Hematopoietic multipotent progenitor cell treated with erythropoietin and hydrocortisone succinate and interleukin-3 and kit ligand, for 8 days (in vitro differentiated cells): ENCODE measurements at places on chromosomes 12 and 14.
A peak's percentile ranks its signal among the peaks of the same experiment; 100 is the strongest.

- no peak for DNase-seq
Measured at GRCh38 chr14:74963178-74963704, 7.8 kb upstream of the PGF start.

- DNase-seq: no peak
Measured at GRCh38 chr14:93999573-93999972, 2.5 kb downstream of the CCDC197 start.

GRCh38 chr14:41749429-41749828 is 142.8 kb downstream of the LRFN5 start:
- DNase-seq: no peak

DNA sequence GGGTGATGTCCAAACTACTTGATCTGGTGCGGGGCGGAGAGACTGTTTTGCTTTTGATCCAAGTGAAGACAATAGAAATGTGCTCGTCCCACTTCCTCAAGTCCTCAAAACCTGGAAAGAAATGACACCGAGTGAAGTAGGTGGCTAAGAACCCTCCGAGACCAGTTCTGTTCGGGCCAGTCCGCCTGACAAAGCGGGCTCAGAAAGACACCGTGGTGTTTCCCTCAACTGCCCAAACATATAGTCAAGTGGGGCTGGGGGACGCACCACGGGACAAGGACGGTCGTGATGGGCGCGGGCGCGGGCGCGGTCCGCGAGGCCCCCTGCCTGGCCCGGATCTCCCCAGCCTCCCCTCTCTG is 1.6 kb downstream of the PHLDA1 start:
- DNase-seq: no peak

- DNase-seq: no peak
Measured at GRCh38 chr14:30921305-30921704, 46.9 kb downstream of the COCH start.

GRCh38 chr14:99015833-99016232 is 256.2 kb downstream of the BCL11B start:
- DNase-seq: no peak

- peak; percentile 11 for DNase-seq
Measured at GRCh38 chr12:52838609-52839435, 4.7 kb upstream of the KRT79 start.

GRCh38 chr12:43241986-43242385 is 310.0 kb downstream of the ADAMTS20 start:
- DNase-seq: no peak

GRCh38 chr14:51550636-51551035 is 101.1 kb upstream of the FRMD6 start:
- no peak for DNase-seq
